ENCODE measurements at places on chromosomes 2 and 18.

- no peak for DNase-seq
Observed at GRCh38 chr18:32391126-32391525, 79.6 kb downstream of the GAREM1 start.

- DNase-seq: peak; percentile 98
Observed at GRCh38 chr18:3453540-3454364, 3.8 kb downstream of the TGIF1 start.

- DNase-seq: no peak
Observed at GRCh38 chr2:230933521-230934180, 8.6 kb upstream of the GPR55 start.

- peak; percentile 56 for DNase-seq
Observed at GRCh38 chr2:176582990-176583481, 313.8 kb downstream of the MTX2 start.

All from skin of body (tissue), 3 donors.